ENCODE measurements at places on chromosomes 6 and 20. TPM values are rescaled to one million over a fixed set of nuclear protein-coding genes. Genes with fewer than 3 reads are reported as not detected.

SAMD5 gene
- 3.7 TPM for total RNA-seq

DNA sequence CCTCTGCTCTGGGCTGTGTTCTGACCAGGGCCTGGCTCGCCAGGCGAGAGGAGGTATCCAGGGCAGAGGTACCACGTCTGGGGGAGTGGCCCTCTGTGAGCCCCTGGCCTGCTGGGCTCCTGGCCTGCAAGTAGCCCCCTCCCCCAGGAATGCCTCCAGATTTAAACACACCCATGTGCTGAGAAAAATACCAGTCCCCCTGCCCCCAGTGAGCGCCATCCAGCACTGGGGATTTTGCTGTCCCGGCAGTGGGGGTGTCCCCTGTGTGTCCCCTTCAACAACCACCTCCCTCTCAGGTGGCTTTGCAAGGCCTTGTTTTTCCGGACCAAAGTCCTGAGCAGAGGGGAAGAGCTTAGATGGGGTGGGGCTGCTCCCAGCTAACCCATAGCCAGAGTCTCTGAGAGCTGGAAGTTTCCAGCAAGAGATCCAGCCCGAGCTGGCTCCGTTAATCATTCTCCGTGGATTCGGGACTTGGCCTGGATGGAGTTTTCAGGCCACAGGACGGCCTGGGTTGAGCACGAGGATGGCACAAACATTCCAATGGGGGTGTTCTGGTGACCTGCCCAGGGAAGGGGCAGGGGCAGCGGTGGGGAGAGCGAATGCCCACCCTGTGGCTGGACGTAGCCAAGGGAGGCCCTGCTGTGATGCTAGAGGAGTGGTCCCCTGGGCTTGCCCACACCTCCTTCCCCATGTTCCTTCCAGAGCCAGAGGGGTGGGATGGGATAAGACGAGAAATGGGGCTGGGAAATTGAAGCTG is 29.0 kb downstream of the PCK1 start:
- DNase-seq, result peak; percentile 63

EZR gene
- 149 TPM for total RNA-seq

DNA sequence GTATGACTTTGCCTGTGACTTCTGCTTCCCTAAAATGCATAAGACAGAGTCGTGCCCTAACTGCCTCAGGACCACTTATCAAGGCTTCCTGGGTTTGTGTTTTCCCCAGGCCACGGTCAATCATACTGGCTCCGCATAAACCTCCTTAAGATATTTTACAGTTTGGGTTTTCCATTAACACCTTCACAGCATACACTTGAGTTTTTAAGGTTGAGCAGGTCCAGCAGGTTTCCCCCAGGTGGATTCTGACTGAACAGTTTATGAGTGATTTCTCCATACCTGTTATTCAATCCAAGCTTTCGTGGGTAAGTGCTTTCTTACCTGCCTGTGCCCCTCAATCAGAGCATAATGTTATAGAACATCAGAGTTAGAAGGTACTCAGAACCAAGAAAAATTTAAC is 39.3 kb downstream of the NINL start:
- no peak for DNase-seq

OPRM1 gene
- total RNA-seq, result 0.64 TPM

CASS4 gene
- 1.1 TPM for total RNA-seq

Data from transverse colon (tissue), 4 donors.